ENCODE measurements at places on chromosomes 6 and 20.

GRCh38 chr6:151719070-151719469 is 88.4 kb upstream of the ESR1 start:
- DNase-seq = no peak

DNA sequence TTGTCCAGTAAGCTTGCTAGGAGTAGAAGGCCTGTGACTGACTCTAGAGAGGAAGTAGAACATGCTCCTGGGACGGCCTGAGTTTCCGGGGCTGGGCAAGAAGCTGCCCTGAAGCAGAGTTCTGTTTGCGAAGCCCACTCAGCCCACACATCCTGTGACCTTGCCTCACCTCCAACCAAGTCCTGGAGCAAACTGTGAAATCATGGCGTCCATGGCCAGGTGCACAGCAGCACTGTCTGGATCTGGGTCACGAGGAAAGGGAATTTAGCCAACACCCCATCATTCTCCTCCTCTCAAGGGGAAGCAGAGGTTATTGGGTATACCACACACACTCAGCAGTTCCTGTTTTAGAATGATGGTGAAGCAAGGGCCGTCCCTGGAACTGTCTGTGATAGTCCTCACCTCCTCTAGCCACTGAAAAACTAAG is 87.5 kb downstream of the CRYBG1 start:
- DNase-seq = peak; percentile 42

- DNase-seq = no peak
Observed at GRCh38 chr20:32018269-32019155, 8.3 kb downstream of the CCM2L start.

- no peak for DNase-seq
Observed at GRCh38 chr6:84455511-84456029, 228.1 kb upstream of the CEP162 start.

Data from GDM1 (cell line).